Cortex of kidney (tissue), 1 donor: ENCODE measurements at places on chromosomes 3 and 15.

- DNase-seq = no peak
Observed at GRCh38 chr3:126106336-126107202, 22.6 kb upstream of the SLC41A3 start.

DNA sequence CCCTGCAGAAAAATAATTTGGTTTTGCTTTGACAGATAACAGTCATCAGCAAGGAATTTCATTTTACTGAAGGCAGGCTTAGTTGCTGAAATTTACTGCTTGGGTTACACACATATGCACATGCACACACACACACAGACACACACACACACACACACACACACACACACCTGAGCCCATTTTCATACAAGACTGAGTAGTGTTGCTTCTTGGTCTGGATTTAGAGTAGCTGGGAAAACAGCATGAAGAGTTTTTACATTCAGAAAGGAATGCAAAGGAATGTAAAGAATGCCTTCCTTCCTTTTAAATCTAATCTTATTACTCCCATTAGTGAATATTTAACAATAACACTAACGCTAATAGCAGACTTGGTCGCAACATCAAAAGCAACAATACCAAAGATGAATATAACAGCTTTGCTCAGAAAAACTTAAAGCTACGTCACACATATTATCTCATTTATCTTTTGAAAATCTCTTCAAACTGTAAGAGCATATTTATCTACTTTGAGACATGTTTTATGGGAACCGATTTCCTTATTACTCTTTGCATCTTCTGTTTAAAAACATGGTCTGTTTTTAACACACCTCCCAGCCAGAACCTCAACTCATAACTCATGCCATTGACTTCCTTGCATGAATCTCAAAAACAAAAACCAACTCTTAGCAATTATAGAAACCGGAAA is 32.5 kb downstream of the RFTN1 start:
- DNase-seq = no peak

- no peak for DNase-seq
Observed at GRCh38 chr3:32340039-32340438, 51.6 kb upstream of the CMTM7 start.

GRCh38 chr3:64399205-64399800 is 174.0 kb upstream of the PRICKLE2 start:
- no peak for DNase-seq

DNA sequence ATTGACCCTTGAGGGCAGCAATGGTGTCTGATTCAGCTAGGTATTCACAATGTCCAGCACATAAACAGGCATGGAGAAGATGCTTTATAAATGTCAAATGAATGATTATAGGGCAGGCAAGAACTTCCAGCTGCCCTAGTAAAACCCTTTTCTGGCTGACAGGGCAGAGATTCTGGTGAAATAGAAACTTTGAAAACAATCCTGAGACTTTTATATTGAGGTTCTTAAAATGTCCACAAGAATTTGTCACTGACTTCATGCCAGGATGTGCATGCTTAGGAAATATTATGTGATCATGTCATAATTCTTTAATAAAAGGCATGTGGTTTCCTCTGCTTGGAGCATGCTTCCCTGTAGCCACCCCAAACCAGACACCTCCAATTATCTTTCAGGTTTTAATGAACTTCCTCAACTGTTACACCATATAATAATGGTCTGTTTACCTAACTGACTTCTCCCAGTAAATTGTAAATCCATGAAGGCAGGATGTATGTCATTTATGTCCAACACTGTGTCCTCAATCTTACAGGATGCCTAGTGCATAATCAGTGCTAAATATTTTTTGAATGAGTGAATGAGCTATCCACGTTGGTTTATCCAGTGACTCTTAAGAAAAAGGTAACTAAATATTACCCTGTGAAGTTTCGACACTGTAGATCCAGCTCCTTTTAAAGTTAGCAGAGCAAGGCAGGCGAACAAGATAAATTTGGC is 43.4 kb upstream of the CLRN1 start:
- DNase-seq = no peak

- DNase-seq = no peak
Observed at GRCh38 chr3:55719508-55719907, 232.4 kb upstream of the WNT5A start.

GRCh38 chr3:126263539-126263938 is 83.2 kb upstream of the ALDH1L1 start:
- no peak for DNase-seq

GRCh38 chr3:174287705-174288104 is 571.4 kb upstream of the NAALADL2 start:
- DNase-seq = no peak

DNA sequence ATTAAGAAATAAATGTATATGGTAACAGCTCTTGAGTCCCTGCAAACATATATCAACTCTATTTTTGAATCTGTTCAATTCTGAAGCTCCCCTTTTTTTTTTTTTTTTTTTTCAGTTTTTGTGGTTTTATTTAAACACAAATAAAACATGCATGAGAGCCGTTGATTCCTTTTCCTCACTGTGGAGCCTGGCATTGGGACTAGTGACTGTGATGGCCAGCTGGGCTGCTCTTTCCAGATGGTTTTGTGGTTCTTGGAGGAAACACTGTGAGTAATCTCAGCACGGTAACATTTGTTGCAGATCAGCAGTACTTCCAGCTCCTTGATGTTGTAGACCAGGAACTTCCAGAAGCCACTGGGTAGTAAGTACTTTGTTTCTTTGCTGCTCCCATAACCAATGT is 15.9 kb downstream of the EMC7 start:
- DNase-seq = no peak

DNA sequence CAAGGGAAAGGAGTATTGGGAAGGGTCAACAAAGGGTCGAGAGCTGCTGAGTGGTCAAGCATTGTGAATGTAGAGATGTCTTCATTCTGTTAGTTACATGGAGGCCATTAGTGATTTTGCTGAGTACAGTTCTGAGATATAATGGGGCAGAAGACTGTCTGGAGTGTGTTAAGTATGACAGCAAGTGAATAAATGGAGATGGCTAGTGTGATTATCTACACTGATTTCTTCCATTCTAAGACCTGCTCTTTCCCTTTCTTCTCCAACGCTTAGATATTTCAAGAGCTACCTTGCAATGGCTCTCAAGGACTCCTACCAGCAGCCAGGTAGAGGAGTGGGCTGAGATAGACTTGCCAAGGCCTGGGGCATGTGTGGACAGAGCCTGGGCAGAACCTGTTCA is 216.5 kb downstream of the MFSD1 start:
- DNase-seq = no peak

- no peak for DNase-seq
Observed at GRCh38 chr15:59168536-59168935, 38.1 kb upstream of the LDHAL6B start.

DNA sequence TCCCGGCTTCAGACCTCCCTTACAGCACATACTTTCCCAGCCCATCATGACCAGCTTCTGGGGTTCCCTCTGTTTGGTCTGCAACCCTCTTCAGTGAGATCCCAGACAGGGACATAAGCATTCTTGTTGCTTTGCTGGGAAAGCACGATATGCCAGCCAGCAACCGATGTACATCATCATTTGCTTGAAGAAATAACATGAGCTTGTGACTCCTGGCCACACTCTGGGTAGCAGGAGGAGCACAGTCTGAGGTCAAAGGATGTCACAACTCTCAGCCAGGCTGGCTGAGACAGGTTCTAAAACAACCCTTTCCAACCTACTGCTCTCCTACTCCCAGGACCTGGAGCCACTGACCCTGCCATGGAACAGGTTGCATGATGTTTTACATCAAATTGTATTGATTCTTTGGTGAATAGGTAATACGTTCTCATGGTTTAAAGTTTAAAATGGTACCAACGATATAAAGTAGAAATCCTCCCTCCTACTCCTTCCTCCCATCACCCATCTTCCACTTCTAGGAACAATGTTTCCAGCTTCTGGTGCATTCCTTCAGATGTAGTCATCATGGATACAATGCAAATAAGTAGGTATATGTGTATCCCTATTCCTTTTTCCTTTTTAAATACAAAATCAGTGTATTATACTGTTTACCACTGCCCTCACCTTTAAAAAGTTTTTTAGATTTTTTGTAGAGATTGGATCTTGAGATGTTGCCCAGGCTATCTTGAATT is 190.3 kb downstream of the OPA1 start:
- no peak for DNase-seq

GRCh38 chr3:153158189-153158588 is 3.8 kb upstream of the RAP2B start:
- DNase-seq = no peak

DNA sequence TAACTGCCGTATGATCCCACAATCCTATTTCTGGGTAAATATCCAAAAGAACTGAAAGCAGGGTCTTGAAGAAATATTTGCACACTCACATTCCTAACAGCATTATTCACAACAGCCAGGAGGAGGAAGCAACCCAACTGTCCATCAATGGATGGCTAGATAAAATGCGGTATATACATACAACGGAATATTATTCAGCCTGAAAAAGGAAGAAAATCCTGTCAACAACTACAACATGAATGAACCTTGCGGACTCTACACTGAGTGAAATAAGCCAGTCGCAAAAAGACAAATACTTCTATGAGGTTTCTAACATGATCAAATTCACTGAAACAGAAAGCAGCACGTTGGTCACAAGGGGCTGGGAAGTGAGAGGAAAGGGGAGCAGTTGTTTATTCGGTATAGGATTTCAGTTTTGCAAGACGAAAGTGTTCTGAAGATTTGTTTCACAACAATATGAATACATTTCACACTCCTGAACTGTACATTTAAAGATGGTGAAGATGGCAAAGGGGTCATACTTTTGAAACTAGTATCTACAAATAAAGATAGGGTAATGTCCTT is 6.2 kb downstream of the DLG1 start:
- no peak for DNase-seq

DNA sequence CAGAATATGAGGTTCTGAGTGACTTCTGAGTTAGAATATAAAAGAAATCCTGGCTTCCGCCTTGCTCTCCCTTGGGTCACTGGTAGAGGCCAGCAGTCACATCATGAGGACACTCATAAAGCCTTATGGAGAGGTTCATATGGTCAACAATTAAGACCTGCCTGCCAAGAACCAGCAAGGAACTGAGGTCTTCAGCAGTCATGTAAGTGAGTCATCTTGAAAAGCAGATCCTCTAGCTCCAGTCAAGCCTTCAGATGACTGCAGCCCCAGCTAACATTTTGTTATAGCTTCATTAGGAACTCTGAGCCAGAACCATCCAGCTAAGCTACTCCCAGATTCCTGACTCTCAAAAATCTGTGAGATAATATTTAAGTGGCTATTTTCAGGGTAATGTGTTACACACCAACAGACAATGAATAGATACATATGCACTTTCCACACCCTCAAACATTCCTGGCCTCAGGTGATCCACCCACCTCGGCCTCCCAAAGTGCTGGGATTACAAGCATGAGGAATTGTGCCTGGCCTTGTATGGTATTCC is 447.2 kb downstream of the SHQ1 start:
- no peak for DNase-seq

DNA sequence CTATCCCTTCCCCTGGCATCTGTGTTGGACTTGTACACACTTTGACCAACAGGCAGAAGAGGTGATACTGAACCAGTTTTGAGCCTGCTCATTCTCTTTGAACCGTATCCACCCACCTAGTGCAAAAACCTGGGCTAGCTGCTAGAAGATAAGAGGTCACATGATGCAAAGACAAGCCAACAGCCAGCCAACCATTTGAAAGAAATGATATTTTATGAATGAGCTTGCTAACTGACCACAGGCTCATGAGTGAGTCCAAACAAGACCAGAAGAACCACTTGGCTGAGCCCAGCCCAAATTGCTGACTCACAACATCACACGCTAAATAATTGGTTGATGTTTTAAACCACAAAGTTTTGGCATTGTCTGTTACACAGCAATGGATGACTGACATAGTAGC is 74.0 kb upstream of the CTNNB1 start:
- no peak for DNase-seq

DNA sequence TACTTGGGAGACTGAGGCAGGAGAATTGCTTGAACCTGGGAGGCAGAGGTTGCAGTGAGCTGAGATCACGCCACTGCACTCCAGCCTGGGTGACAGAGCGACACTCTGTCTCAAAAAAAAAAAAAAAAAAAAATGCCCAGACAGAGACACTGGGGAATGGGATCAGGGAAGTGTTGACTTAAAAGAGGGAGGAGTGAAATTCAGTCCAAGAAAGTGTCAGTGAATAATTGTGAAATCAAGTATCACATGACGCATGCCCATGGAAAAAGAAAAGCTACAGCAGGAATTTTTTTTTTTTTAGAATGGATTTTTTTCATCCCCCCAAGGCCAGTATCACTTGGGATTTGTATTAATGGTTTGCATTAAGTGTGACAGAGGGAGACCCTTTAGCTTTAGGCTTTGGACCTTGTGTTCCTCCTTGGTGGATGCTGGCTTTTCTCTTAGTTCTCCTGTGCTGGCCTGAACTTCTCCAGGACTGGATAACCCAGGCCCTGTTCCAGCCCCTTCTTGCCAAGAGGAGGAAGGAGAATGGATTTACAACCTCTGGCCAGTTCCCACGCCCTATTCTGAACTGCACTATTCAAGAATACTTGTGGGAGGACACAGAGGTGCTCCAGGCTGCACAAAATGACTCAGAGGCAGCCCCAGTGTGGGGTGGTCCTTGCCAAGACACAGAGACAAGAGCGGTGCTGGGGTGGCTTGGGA is 36.7 kb upstream of the ZNF774 start:
- DNase-seq = no peak

- no peak for DNase-seq
Observed at GRCh38 chr3:45687828-45688193, 1.4 kb upstream of the SACM1L start.

- no peak for DNase-seq
Observed at GRCh38 chr3:42632146-42632545, 21.4 kb upstream of the ZBTB47 start.

DNA sequence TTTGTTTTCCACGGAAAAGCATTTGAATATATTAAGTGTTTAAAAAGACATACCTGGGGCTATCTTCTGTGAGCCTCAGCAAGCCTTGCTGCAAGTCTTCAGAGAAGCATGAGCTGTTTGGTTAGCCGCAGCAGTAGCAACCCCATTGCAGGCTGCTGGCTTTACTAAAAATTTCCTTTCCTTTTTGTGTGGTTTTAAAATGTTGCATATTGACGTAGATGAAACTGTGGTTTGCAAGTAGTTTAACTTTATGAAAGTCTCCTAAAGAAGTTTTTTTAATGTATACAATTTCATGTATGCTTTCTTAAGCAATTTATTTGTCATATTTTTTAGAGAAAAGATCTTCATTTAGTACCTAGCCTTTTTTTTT is at the start of gene GPR171:
Gene GPR171, minus strand, starts transcription at position 166 of the 370 bp plus-strand sequence. CDS start 3,830 bp downstream, outside the sequence.
- no peak for DNase-seq

DNA sequence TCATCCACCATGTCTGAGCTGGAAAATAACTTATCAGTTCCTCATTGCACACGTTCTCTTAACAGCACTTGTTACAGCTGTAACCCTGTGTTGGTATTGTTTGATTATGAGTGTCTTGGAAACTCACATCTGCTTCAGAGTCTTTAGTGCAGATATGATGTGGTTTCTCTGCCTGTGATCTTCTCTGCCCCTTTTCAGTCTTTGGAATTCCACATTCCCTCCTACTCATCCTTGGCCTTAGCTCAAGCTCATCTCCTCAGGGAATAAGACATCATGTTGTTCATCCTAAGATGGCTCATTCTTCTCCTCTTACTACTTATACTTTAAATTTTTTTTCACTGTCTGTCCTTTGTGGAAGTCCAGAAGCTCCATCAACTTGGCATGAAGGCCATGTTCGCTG is 77.7 kb downstream of the SYNPR start:
- no peak for DNase-seq
